NCI-H146 (cell line): ENCODE measurements at places on chromosomes 4 and X.

- DNase-seq, result no peak
Observed at GRCh38 chr4:15398001-15398400, 29.8 kb upstream of the C1QTNF7 start.

DNA sequence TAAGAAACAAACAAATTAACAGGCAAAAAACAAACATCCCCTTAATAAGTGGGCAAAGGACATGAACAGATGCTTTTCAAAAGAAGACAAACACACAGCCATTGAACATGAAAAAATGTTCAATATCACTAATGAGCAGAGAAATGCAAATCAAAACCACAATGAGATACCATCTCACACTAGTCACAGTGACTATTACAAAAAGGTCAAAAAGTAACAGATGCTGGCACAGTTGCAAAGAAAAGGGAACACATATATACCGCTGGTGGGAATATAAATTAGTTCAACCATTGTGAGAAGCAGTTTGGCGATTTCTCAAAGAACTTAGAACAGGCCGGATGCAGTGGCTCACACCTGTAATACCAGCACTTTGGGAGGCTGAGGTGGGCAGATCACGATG, 146.1 kb upstream of the NEIL3 start:
- DNase-seq, result no peak

GRCh38 chrX:122552286-122552800, 631.7 kb upstream of the GRIA3 start:
- DNase-seq, result no peak

GRCh38 chr4:7156328-7156727, 36.0 kb upstream of the SORCS2 start:
- no peak for DNase-seq

- peak; percentile 3 for DNase-seq
Observed at GRCh38 chrX:96372313-96373046, 312.2 kb upstream of the DIAPH2 start.

DNA sequence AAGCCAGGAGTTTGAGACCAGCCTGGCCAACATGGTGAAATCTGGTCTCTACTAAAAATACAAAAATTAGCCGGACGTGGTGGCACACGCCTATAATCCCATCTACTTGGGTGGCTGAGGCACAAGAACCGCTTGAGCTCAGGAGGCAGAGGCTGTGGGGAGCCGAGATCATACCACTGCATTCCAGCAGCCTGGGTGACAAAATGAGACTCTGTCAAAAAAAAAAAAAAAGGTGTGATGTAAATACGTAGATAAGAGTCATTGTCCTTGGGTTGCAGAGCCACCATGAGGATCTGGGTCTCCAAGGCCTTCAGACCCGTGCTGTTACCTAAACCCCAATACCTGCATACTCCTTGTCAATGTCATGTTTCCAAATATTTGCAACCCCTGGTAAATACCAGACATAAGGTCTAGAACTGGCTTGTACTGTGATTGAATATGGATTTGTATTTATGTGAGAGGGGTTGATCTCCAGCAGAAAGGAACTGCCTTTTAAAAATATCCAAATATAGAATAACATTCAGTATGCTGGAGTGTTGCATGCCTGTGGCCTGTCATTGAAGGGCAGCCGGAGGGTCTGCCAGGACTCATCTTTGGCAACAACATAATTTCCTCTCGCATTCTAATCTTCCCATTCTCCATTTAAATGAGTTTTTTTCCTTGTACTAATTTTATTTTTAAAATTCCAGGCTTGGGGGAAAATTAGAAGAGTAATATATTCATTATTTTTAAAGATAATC, 40.4 kb downstream of the ATXN3L start:
- no peak for DNase-seq

DNA sequence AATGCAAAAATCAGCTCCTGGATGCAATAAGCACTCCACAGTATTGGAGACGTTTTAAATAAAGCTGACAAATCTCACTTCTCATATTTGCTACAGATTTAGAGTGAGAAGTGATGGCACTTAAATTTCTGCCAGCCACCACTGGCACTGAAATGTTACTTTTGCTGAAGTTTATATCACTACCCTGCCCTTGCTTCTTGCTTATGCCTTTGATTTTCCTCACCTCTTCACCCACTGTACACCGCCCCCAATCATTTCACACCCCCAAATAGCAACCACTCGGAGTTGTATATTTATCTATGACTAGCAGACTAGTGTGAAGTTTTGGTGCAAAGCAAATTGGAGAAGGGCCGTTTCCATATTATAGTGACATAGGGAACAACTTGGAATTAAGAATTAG, 19.9 kb upstream of the SLC7A11 start:
- no peak for DNase-seq

- DNase-seq, result no peak
Observed at GRCh38 chr4:118964891-118965411, 76.3 kb downstream of the SYNPO2 start.

GRCh38 chr4:177190995-177191580, 118.6 kb upstream of the NEIL3 start:
- DNase-seq, result no peak

DNA sequence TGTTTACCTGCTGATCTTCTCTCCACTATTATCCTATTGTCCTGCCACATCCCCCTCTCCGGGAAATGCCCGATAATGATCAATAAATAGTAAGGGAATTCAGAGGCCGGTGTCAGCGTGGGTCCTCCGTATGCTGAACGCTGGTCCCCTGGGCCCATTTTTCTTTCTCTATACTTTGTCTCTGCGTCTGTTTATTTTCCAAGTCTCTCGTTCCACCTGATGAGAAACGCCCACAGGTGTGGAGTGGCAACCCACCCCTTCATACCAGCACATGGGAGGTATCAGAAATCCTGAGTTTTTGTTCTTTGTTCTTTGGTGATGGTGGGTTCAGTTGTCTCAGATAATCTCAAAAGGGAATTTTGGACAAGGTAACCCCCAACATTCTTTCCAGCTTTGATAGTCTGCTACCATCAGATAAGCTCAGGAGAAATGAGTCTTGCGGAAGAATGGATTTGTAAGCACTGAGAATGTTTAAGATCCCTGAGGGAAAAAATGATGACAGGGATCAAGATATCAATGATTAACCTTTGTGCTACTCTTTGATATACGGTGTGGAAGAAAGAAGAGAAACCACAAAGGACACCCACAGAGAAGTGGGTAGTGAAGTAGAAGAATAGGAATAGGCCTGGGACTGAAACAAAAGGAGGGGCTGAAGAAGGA, 117.9 kb downstream of the CEP44 start:
- DNase-seq, result no peak

GRCh38 chr4:181582595-181582994, 660.6 kb upstream of the TENM3 start:
- DNase-seq, result no peak

DNA sequence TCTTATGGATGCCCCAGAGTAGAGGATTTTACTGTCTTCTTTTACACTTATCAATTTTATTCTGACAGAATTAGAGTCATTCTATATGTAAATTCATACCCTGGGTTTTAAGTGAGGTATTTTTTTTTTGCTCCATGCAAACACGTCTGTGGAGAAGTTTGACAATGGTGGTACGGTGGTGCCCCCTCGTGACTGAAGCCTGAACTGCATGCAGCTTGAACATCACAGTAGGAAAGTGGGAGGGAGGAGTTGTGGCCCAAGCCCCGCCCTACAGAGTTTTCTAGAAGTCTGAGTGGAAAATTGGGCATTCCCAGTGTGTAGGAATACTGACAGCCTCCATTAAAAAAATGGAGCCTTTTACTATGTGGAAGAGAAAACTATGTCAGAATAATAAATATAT, 73.3 kb upstream of the RAB40AL start:
- peak; percentile 57 for DNase-seq

DNA sequence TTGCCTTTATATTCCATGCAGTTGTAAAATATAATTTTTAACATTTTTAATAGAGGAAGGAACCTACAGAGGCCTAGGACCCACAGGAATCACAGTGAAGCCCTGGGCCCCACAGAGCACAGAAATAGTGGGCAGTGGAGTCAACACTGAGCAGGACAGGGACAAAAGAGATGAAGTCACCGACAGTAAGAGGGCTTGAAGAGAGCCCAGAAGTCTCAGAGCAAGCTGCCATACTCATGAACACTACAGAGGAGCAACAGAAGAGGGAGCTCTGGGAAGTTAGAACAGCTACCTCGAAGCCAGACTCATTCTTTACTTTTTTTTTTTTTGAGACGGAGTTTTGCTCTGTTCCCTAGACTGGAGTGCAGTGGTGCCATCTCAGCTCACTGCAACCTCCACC, 149.3 kb upstream of the TENM3 start:
- no peak for DNase-seq

DNA sequence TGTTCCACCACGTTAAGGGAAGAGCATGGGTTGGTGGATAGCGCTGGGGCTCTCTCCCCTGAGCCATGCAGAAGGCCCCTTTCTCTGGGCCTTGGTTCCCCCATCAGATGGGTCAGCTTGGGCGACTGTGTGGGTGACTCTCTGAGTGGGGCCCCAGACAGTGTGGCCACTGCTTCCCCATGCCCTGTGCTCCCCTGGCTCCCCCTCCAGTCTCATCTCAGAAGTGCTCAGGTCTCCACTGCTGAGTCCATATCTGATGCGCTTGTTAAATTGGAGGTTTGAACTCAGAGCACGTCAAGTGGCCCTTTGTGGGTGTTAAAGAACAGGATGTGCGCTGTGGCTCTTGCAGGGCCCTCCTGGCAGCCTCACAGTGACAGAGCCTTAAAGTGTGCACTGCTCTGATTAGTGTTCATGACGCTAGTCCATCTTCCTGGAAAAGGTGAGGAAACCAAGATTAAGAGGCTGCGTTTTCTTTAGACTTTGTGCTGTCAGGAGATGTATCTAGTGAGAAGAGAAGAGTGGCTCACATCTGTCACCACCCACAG, 59.8 kb downstream of the NELFA start:
- DNase-seq, result no peak

- no peak for DNase-seq
Observed at GRCh38 chr4:101252721-101253120, 94.6 kb downstream of the PPP3CA start.

DNA sequence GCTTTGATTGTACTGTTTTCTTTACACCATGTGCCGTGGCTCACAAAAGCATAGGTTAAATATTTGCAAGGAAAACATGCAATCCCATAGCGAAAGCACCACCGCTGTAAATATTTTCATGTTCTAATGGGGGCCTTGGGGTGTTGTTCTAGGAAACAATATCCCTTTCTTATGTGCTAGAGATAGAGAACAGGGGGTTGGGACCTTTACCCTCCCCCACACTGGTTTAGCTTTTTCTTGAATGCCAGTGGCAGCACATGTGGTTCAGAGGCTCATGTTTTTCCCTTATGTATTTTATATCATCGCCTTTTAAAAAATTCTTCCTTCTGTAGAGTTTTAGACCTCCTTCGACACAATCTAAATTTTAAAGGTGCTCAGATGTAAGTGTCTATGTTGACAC, 422.6 kb upstream of the TENM3 start:
- peak; percentile 79 for DNase-seq
